Esophagus muscularis mucosa (tissue), 4 donors: ENCODE measurements at places on chromosomes 2 and 18. TPM values are rescaled to one million over a fixed set of nuclear protein-coding genes. Genes with fewer than 3 reads are reported as not detected.
A peak's percentile ranks its signal among the peaks of the same experiment; 100 is the strongest.

GRCh38 chr2:100650151-100650550 lies 87.4 kb downstream of the PDCL3 start:
- no peak for DNase-seq

Gene MDH1B
- total RNA-seq = 1.2 TPM

Gene SIGLEC15
- not detected for total RNA-seq

DNA sequence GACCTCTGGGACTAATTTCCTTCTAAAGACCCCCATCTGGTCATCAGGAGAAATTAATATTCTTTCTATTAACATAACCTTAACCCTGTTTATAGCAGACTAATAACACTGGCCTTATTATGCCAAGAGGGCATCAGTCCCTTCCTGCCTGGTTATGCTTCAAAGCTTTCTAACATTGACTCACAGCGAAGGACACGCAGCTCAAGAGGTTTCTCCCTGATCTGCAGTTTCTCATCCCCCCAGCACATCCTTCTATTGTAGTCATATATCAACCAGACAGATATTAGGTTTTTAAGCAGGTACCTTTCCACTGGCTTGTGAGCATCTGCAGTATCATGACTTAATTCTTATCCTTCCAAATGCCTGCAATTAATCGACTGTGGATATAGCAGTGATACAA lies 100.0 kb upstream of the CXCR4 start:
- no peak for DNase-seq

Gene LAMA1
- 0.69 TPM for total RNA-seq

- DNase-seq = no peak
Observed at GRCh38 chr2:190023860-190024259, 38.7 kb downstream of the MSTN start.

GRCh38 chr2:237799060-237799428 lies 465 bp downstream of the RBM44 start:
- DNase-seq = peak; percentile 37

GRCh38 chr2:11740723-11741122 lies 5.7 kb upstream of the LPIN1 start:
- DNase-seq = no peak

DNA sequence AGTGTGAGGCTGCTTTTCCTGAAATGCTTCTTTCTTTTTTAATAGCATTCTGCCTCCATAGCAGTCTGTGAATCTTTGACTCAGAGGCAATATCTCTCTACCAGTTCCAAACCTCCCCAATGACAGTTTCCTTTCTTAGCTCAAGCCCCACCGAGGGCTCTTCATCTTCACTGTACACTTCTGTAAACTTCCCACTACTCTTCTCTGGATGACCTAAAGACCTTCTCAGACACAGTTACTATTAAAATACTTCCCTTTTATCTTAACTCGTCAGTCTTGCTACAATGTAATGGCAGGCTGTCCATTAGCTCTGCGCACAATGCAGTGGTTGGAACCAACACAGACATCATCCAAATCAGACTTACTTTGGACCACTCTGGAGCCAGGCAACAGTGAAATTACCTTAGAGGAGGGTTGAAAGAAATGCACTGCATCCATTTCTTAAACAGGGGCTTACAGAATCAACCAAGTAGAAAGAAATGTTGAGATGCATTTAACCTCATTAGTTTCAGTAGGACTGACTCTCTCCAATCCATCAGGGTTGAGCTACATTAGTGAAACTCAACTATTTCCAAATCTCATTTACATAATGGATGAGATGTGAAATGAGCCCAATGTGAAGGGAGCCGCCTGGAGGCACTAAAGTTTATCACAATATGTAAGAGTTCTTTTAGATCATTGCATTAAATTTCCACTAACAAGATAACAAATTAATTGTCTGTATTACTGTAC lies 343.8 kb downstream of the SETBP1 start:
- no peak for DNase-seq

- DNase-seq = peak; percentile 92
Observed at GRCh38 chr2:23286758-23287704, 97.9 kb upstream of the KLHL29 start.

Gene KCNE4
- 11.6 TPM for total RNA-seq

DNA sequence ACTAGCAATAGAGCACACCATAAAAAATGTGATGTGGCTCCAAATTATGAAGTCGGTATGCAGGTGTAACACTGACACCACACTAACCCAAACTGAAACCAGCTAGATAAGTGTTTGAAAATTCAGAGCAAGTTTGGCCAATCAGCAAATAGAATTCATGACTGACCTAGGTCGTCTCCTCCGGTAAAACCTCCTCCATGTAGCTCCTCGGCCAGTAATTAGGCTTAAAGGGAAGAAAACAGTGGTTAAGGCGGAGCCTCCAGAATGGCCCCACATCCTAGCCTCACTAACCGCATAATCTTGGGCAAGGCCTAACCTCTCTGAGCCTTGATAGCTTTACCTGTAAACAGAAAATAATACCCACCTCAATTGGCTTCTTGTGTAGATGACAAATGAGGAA lies 30.1 kb downstream of the C1D start:
- no peak for DNase-seq

Gene RAB3GAP1
- total RNA-seq = 66.9 TPM

Gene STAT4
- 5.4 TPM for total RNA-seq

Gene TXNDC2
- total RNA-seq = 0.26 TPM

DNA sequence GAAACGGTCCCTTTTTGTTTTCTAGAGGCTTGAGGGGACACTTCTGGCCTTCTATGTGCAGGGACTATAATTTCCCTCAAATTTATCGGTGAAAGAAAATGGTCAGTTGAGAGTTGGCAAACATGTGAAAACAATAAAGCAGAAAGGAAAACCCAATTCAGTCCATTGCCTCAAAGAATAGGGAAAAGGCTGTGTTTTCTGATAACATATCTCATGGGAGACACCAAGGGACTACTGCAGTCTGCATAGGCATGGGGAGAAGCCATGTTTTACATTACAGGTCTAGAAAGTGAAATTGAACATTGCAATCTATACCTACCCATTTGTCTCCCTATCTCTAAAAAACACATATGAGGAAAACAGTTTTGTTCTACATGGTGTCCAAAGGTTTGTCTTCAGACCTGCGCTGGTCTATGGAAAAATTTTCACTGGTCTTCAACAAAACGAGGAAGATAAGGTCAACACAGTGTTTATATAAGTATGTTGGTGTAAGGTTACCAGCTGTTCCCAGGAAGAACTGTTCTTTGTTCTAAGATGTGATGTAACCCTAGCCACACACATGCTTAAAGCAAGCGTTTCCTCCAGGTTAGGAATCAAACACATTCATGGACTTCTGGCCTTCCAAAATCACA lies 179.7 kb downstream of the MREG start:
- peak; percentile 24 for DNase-seq

Gene UCN
- 1.8 TPM for total RNA-seq

Gene SULT1C4
- 4.3 TPM for total RNA-seq

DNA sequence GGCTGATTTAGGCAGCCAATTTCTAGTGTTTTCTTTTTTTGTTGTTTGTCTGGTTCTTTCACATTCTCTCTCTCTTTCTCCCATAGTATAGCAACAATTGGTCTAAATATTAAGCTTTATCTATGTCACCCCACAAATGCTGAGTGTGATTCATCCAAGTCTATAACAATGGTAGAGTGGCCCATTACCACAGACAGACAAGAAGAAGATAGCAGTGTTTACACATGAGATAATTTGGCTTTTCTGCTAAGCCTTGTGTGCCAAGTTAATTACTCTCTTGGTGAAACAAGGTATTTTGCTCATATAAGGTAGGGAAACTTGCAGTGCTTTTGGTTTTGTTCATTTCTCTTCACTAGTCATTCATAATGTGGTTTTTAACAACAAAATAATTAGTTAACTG lies 166.5 kb downstream of the SLC8A1 start:
- no peak for DNase-seq

Gene CPLX4
- not detected for total RNA-seq

DNA sequence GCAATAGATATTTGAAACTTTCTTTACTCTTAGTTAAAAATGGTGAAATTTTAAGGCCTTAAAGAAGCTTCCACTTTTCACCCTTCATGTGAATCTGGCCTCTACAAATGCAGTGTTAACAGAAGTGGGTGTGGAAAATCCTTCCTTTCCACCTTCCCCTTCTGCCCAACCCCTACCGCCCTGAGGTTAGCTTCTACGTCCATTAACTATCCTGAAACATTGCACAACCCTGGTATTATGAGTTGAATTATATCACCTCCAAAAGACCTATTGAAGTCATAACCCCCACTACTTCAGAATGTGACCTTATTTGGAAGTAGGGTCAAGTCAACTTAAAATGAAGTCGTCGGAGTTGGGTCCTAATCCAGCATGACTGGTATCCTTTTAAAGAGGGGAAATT lies 80.8 kb upstream of the ACSL3 start:
- DNase-seq = peak; percentile 21

- DNase-seq = no peak
Observed at GRCh38 chr2:172370821-172371455, 56.4 kb upstream of the ITGA6 start.

DNA sequence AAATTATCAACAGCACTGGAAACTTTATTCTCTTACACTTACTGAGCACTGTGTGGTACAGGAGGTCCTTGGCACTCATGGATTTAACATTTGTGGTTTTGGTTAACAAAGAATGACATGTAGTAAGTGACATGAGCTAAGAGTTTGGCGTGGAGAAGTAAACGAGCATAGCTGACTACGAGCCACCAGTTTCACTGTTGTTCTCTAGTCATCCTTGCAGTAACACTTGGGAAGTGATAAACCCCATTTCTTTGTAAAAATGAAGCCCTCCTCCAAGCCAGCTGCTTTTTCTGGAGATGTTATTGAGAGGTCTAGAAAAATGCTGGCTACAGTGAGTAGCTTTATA lies 32.7 kb downstream of the QPCT start:
- DNase-seq = peak; percentile 66

DNA sequence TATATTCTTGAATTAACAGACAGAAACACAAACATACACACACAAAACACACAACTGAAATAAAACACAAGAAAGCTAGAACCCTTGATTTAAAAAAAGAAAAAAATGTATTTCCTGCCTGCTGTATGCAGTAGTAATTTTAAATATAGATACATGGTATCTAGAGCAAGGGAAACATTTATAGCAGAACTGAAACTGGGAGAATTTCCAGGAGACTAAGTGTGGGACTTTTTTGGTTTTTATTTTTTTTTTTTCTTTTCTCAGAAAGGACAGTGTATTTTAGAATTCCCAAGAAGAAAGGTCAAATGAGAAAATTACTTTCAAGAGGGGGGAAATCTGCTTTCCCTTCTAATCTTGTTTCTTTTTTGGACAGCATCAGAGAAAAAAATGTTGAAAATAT lies 558.9 kb upstream of the PKDCC start:
- DNase-seq = no peak

DNA sequence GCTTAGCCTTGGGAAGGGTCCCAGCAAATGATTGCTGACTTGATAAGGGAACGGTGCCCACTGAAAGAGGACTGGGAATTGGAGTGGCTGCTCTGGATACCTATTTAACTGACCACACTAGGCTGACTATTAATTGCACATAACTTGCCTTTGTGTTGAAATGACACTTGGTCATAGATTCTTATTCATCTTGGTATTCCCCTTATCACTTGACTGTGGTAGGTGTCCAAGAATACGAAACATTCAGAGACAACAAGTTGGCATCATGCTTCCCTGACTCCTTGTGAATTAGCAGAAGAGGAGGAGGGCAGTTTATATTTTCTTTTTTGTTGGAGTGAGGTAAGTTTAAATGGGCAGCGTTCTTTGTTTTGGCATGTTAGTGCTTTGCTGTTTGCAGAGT lies 13.4 kb downstream of the FMNL2 start:
- DNase-seq = no peak

- no peak for DNase-seq
Observed at GRCh38 chr2:132275396-132275795, 113.6 kb upstream of the ANKRD30BL start.

- no peak for DNase-seq
Observed at GRCh38 chr2:185128996-185129395, 530.7 kb downstream of the ZNF804A start.

DNA sequence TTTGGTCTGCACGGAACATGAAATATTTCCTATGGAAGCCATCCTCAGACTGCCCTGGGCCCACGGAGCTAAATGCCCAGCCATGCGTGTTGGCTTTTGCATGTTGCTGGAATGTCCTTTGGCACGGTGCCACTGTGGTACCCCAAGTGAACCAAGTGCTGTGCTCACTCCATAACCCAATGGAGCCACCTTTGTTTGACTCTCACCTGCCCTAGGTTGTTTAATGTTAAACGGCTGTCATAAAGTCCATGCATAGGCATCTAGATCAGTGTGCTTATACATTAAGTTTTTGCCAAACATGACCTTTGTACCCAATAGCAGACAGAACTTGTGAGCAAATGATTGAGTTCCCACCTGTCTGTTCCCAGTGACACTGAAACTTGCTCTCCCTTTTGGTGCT lies 59.9 kb upstream of the TMEM87B start:
- DNase-seq = no peak

- DNase-seq = no peak
Observed at GRCh38 chr18:77199707-77200106, 49.9 kb upstream of the GALR1 start.
